ENCODE measurements at places on chromosomes 7 and 10. TPM values are rescaled to one million over a fixed set of nuclear protein-coding genes. Genes with fewer than 3 reads are reported as not detected.

DNA sequence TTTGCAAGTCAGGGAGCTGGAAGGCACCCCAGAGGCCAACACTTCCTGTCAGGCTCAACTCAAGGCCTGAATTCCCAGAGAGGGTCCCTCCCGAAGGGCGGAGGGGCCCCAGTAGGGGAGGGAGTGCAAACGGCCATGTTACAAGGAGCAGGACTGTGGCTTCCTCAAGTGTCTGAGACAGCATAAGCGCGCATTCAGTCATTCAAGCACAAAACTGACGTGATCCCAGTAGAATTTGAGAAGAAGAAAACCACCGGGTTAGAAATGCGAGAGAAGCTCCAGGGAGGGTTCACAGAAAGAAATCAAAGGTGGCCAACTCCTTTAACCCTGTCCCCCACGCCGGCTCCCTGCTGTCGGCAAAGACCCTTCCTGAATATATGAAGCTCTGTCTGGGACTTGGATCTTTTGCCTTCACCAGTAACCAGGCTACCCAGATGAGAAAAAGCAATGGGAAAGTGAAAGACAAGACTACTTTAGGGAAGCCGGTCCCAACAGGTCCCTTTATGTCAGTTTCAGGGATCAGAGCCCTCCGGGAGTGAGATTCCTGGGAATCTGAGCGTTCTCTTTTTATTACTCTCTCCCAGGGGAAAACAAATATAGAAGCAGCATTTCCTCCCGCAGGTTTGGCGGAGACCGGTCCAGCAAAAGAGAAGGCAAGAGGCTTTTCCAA is 1.3 kb downstream of the AFAP1L2 start:
- H3K4me1 ChIP-seq, result no peaks in the 10 kb centered on the region
- H3K27me3 ChIP-seq, result no peaks in the 10 kb centered on the region
- peak overlapping the region; percentile 51 for H3K4me3 ChIP-seq
- peak; percentile 57 for DNase-seq
- no peaks in the 10 kb centered on the region for H3K36me3 ChIP-seq

DNA sequence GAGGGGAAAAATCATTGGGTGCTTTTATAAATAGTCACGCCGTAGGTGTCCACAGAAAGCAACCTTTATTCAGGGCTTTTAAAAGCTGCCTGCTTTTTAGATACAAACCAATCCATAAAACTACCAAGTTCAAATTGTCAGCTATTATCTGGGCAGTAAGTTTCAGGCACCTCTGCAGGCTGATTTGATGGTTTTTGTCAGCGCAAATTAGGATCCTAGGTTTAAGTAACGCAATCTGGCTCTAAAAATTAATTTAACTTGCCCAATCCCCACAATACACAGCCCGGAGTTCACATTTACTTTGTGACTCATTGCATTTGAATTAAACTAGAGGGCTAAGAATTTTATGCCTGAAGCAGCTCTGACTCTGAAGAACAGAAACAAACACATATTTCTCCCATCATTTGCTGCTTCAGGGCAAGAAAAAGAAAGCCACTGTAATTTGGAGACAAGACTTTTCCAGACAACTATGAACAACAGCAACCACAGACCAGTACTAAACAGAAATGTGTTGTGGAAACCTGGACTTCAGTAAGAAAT is 43.3 kb downstream of the NRP1 start:
- H3K27me3 ChIP-seq, result no peaks in the 10 kb centered on the region
- peak overlapping the region; percentile 15 for H3K27ac ChIP-seq
- no peak overlapping the region for H3K4me3 ChIP-seq
- H3K4me1 ChIP-seq, result no peaks in the 10 kb centered on the region

- no peak overlapping the region for H3K4me3 ChIP-seq
- H3K27me3 ChIP-seq, result no peaks in the 10 kb centered on the region
- no peak for DNase-seq
- H3K36me3 ChIP-seq, result no peaks in the 10 kb centered on the region
- H3K4me1 ChIP-seq, result peaks cover 15% of the 10 kb centered on the region
Measured at GRCh38 chr10:103985726-103986125, 18.8 kb downstream of the SLK start.

DNA sequence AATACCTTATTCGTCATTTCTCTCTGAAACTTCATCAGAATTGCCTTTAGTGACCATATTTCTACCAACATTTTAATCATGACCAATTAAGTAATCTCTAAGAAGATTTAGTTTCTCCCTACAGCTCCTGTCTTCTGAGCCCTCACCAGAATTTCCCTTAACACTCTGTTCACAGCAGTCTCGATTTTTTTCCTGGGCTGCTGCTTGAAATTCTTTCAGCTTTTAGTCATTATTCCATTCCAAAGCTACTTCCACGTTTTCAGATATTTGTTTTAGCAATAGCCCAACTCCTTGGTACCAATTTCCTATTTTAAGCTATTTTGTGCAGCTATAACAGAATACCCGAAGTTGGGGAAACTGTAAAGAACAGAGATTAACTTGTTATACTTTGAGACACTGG is 192.4 kb upstream of the DKK1 start:
- no peak overlapping the region for H3K4me3 ChIP-seq
- H3K27me3 ChIP-seq, result no peaks in the 10 kb centered on the region
- H3K4me1 ChIP-seq, result no peaks in the 10 kb centered on the region
- no peak overlapping the region for H3K27ac ChIP-seq
- H3K36me3 ChIP-seq, result no peaks in the 10 kb centered on the region

DNA sequence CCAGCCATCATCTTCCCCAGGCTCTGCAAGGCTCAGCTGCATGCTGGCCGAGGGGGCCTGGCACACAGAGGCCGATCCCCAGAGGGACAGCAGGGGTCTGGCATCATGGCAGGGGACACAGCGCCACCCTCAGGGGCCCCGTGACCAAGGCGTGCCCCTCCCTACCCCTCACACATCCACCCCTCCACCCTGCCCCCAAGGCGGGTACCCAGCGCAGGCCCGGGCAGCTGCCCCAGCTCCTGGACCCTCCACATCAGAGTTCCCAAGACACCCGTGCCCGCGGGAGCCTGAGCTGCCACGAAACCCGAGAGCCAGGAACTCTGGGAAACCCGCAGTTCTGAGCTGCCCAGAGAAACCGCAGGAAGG is 46.5 kb upstream of the TNRC18 start:
- no peak for DNase-seq
- no peaks in the 10 kb centered on the region for H3K36me3 ChIP-seq
- H3K27me3 ChIP-seq, result no peaks in the 10 kb centered on the region
- H3K27ac ChIP-seq, result no peak overlapping the region
- peaks cover 8% of the 10 kb centered on the region for H3K4me1 ChIP-seq
- no peak overlapping the region for H3K4me3 ChIP-seq

DNA sequence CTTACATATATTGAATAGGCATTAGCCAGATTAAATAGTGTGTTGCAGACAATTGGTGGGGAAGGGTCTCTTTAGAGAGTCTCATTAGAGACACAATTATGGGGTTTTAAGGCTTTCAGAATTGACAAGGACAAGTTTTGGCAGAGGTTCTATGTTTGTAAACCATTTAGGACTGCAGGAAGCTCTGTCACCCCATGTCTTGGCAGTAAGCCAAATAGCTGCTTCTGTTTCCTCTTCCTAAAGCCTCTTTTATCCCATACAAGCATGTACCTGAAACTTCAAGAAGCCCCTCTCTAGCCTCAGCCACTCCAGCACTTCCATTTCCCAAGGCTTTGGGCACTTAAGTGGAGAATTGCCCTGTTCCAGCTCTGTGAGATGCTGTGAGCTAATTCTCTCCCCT is 21.8 kb upstream of the LRRC4 start:
- H3K27me3 ChIP-seq, result no peaks in the 10 kb centered on the region
- H3K4me3 ChIP-seq, result no peak overlapping the region
- H3K27ac ChIP-seq, result no peak overlapping the region
- no peaks in the 10 kb centered on the region for H3K4me1 ChIP-seq
- no peaks in the 10 kb centered on the region for H3K36me3 ChIP-seq

DNA sequence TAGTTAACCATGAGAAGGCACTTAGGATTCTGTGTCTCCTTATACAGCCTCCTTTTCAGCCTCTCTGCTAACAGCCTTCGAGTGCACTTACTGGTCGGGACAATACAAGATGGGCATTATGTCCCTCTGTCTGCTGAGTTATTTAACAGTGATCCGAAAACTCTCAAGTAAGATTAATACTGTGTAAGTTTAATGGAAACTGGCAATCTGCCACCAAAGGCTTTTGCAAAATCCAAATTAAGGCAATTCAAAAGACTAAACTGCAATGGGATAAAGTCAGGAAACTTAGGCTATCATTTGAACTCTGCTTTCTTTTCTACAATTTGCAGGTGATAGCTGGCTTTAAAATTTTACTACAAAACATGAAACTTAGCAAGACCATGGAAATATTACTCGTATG is 477.8 kb downstream of the TFEC start:
- H3K4me1 ChIP-seq, result no peaks in the 10 kb centered on the region
- no peak overlapping the region for H3K4me3 ChIP-seq
- H3K27ac ChIP-seq, result no peak overlapping the region
- no peak for DNase-seq
- H3K36me3 ChIP-seq, result no peaks in the 10 kb centered on the region

DNA sequence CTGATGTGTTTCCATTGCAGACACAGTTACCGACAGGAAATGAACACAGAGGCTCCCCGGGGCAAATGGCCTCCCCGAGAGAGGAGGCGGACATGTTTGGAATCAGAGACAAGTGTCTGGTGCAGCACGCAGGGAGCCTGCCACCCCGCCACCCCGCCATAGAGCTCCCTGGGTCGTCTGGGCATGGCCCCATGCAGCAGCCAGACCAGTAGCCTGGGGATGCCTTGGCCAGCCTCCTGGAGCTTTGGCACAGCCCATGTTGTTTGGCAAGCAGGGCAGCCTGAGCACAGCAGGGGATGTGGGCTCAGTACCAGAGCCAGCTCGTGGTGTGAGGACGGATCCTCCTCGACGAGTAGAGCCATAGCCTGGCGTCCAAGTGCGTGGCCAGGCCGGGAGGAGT is 80.8 kb downstream of the NKX6-2 start:
- no peak for DNase-seq
- peaks cover 11% of the 10 kb centered on the region for H3K36me3 ChIP-seq
- no peak overlapping the region for H3K27ac ChIP-seq

DNA sequence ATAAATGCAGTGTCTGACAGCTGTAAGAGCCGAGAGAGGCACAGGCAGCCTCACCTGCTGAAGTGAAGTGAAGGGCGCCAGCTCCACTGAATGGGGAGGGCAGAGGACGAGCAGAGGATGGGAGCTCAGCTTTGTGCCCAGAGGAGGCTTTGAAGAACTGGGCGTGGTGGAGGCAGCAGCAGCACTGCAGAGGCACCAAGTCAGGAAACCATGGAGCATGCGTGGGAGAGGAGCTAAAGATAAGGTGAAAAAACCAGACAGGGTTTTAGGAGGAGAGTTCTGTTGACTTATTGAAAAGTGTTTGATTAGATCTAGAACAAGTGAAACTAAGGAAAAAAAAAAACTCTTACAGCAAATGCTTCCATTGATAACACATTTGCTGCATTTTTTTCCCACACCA is 216.4 kb downstream of the CXCL12 start:
- H3K4me1 ChIP-seq, result peaks cover 18% of the 10 kb centered on the region
- no peaks in the 10 kb centered on the region for H3K36me3 ChIP-seq
- DNase-seq, result no peak
- no peaks in the 10 kb centered on the region for H3K27me3 ChIP-seq
- H3K27ac ChIP-seq, result no peak overlapping the region

GRCh38 chr10:97718178-97718577 is 4.6 kb downstream of the MARVELD1 start:
- H3K27me3 ChIP-seq, result no peaks in the 10 kb centered on the region
- H3K27ac ChIP-seq, result peak overlapping the region; percentile 48
- peaks cover 53% of the 10 kb centered on the region for H3K4me1 ChIP-seq
- DNase-seq, result no peak
- H3K4me3 ChIP-seq, result no peak overlapping the region

- no peaks in the 10 kb centered on the region for H3K27me3 ChIP-seq
- no peak overlapping the region for H3K27ac ChIP-seq
- H3K36me3 ChIP-seq, result no peaks in the 10 kb centered on the region
- H3K4me1 ChIP-seq, result no peaks in the 10 kb centered on the region
- no peak for DNase-seq
Measured at GRCh38 chr7:22481726-22482125, 18.3 kb downstream of the STEAP1B start.

GRCh38 chr7:4056552-4057288 is 625.4 kb upstream of the FOXK1 start:
- no peaks in the 10 kb centered on the region for H3K36me3 ChIP-seq
- H3K27me3 ChIP-seq, result no peaks in the 10 kb centered on the region
- no peak for DNase-seq
- H3K27ac ChIP-seq, result no peak overlapping the region

STEAP1 gene
- total RNA-seq, result 8.7 TPM

SP4 gene
- 205 TPM for total RNA-seq

HOXA1 gene
- total RNA-seq, result 0.20 TPM

ATG9B gene
- not detected for total RNA-seq

TRIM50 gene
- not detected for total RNA-seq

SUPV3L1 gene
- total RNA-seq, result 20.8 TPM
